CD4-positive, alpha-beta T cell treated with Interleukin-6 at 100 ng/mL for 8 hours (primary cell): ENCODE measurements at places on chromosomes 7 and 10.

GRCh38 chr10:95572131-95572820 is 11.1 kb upstream of the SORBS1 start:
- no peak for DNase-seq

DNA sequence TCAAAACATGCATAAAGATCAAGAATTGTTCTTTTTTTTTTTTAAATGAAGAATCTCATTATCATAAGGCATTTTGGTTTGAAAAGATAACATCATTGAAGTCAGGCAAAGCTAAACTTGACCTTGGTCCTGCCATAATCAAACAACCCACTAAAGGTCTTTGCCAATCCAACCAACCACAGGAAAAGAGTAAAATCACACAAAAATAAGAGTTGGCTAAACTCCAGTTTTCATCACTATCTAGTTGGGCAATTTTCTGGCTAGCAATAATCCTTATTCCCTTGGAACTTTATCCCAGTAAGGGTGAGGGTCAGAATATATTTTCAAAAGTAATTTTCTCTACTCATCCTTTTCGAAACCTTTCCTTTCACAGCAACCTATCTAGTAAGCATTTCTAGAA is 62.4 kb downstream of the HIBADH start:
- no peak for DNase-seq

DNA sequence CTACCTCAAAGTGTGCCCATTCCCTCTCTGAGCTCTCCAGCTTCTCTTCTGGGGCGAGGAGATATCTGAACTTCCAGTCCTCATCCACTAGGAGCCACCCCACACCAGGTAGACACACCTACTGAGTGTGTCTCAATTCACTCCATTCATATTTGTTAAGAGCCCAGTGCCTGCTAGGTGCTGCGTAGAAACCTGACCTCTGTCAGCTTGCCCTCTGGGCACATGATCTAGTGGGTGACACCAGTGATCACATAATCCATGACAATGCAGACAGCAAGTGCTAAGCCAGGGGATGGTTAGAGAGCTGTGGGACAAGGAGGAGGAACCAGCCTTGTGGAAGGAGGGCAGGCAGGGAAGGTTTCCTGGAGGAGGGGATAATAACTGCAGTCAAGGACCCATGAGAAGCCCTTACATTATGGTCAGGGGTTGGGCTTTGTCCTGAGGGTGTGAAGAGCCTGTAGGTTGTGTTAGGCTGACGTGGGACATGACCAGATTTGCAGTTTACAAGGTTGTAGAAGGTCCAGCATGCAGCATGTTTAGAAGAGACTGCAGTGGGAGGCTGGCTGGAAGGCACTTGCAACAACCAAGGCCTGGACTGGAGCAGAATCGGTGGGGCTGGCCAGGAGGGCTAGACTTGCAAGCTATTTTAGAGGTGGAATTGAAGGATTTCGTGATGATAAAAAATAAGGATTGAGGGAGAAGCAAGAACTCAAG is 81.8 kb downstream of the COL13A1 start:
- no peak for DNase-seq

- no peak for DNase-seq
Measured at GRCh38 chr10:31888442-31888841, 40.2 kb downstream of the ARHGAP12 start.

DNA sequence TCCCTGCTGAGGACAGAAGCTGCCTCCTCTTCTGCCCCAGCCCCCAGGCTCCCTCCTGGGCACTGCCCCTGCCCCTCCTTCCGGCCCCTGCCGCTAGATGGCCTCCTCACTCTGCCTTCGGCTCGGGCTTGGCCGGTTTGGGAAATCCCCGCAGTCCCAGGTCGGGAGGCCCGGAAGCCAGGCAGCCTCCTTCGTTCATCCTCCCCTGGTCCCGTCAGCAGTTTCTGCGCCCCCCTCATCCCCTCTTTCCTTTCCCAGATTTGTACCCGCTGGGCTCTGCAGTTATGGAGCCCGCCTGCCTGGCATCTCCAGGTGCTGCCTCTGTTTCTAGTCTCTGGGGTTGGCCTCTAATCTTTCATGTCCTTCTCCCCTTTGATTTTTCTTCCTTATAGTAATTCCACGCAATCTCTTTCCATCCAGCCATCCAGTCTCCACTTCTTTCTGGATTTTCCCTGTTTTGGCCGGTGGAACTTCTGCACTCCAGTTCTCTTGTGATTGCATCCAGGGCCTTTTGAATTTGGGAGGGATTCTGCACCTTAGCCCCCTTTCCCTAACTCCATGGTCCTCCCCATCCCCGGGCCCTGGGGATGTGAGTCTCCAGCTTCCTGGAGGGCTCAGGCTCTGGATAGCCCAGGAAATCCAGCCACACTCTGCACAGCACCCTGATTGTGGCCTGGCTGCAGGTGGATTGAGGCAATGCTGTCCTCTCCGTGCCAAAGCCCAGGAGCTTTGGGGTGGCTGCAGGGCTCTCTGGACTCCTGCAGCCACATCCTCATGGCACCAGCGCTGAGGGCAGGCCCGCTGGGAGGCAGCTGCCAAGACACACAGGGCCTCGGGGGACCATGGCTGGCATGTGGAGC is 3.3 kb upstream of the SHH start:
- peak; percentile 30 for DNase-seq

GRCh38 chr10:29078919-29079318 is 210.0 kb upstream of the LYZL1 start:
- no peak for DNase-seq

- DNase-seq = no peak
Measured at GRCh38 chr7:132446666-132447278, 129.5 kb downstream of the PLXNA4 start.

GRCh38 chr10:129765664-129766550 is 198.2 kb downstream of the EBF3 start:
- DNase-seq = no peak

GRCh38 chr10:130575756-130576285 is 439.6 kb downstream of the GLRX3 start:
- DNase-seq = no peak

- DNase-seq = no peak
Measured at GRCh38 chr10:112195224-112195623, 11.7 kb upstream of the GPAM start.

DNA sequence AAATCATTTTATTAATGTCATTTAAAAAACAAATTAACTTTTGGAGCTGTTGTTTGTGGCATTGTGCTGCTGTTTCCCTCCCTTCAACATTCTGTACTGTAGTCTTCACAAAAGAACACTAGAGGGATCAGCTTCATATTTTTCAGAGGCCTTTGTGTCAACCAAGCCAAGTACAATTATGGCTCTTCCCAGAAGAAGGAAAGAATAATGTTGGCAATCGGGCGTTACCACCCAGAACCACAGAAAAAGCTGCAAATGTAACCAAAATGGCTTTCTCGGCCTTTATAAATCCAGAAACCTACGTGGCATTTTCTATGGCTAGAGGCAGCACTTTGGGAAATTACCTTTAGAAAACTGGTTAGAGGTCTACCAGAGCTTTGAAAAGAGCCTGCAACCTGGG is 98.8 kb upstream of the COL1A2 start:
- DNase-seq = no peak

- no peak for DNase-seq
Measured at GRCh38 chr7:27420702-27421101, 178.1 kb downstream of the EVX1 start.

- no peak for DNase-seq
Measured at GRCh38 chr7:42548816-42549611, 312.0 kb upstream of the GLI3 start.

DNA sequence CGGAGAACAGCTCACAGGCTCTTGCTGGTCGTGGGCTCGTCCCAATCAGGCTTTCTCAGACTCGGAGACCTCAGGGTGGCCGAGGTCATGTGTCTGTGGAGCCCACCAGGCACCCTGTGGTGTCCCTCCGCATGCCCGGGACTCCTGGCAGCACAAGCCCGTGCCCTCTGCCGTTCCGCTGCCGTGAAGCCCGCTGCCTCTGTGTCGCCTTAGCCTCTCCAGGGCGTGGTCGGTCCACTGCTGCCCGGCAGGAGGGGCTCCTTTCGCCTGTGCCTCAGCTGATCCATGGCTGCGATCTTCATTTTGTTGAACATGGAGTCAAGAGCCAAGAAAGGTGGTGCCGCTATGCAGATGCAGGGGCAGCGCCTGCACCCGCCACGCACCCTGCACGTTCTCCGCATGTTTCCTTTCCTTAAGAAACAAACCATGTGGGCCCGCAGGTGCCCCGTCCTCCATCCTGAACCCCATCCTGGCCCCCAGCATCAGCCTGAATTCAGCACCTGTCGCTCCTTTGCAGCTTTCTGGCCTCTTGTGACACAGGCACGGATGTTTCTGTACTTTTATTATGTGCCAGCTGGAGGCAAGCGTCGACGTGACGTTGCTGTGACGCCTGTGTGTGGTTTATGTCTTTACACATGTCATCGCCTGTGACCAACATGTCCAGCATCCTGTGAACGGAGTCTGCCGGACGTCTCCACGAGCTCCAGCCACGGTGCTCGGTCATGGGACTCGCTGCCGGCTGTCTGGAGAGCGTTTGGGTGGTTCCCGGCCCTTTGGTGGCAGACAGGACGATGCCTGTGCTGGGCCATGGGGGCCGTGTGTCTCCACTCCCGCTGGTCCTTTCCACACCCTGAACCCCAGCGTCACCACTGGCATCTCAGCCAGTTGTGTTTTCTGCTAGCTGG is 69.9 kb downstream of the NKX6-2 start:
- no peak for DNase-seq

DNA sequence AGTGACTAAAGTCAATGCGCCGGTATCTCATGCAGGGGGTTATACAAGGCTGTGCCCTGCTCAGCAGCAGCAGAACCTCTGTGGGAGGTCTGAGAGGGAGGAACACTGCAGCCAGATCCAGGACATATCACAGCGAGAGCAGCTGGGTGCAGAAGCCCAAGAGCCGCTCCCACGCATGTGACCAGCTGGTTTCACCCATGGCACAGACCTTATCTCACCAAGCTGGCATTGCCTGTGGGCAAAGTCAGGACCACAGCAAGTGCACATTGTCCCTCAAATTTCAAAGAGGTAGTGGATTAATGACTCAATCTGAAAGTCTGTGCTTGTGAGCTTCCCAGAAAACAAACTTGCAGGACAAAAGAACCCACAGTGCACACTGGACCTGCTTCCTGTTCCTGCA is 31.6 kb upstream of the AKR1C1 start:
- no peak for DNase-seq

DNA sequence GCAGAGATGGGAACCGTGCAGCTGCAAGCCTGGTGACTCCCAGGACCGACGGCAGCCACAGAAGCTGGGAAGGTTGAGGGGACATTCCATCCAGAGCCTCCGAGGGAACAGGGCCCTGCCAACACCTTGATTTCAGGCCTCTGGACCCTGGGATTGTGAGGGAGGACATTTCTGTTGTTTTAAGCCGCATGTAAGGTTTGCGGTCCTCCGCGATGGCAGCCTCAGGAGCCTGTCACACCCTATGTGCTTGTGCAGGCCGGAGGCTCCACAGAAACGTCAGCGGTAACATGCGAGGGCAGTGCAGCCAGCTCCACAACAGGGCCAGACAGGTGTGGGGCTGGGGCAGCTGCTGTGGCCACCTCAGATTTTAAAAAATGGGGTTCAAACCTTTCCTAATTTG is 144.7 kb upstream of the SHH start:
- no peak for DNase-seq

DNA sequence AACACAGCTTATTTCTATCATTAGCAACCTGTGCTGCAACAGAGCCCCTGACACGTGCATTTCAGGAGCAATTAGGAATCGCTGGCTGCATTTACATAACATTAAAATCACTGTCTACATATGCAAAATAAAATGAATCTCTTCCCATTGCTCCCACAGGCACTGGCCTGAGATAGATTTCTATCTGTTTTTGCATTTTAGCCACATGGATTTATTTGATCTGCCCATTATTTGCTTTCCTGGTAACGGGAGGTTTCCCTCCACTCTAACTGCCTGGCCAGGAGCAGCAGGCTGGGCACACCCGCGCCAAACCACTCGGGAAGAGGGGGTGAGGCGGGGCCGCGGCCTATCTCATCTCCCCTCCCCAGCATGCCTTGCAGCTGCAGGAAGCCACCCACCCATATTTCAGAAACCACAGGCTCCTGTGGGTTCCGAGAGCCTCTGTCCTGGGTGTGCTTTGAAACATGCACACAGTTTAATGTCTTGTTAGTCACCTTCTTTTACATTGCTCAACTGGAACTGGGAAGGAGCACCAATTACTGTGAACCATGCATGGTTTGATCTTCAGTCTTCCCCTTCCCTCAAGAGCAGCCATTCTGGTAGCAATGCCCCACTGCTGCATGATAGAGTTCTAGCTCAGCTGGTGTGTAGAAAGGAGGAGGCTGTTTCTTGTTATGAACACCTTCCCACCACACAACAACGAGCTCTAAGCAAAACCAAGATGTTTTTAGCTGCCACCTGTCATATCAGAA is 37.7 kb upstream of the IKZF1 start:
- DNase-seq = peak; percentile 91

- no peak for DNase-seq
Measured at GRCh38 chr10:71881647-71882355, 30.8 kb upstream of the PSAP start.

DNA sequence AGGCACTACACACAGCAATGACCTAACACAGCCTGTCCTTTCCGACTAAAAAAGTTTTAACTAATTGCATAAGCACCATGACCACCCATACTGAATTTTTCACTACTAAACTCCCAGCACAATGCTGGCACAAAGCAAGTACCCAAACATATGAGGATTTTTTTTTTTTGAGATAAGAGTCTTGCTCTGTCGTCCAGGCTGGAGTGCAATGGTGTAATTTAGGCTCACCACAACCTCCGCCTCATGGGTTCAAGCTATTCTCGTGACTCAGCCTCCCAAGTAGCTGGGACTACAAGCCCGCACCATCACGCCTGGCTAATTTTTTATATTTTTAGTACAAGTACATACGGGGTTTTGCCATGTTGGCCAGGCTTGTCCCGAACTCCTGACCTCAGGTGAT is 5.1 kb downstream of the UBE2H start:
- no peak for DNase-seq
